ENCODE measurements at places on chromosomes 7 and 10.

DNA sequence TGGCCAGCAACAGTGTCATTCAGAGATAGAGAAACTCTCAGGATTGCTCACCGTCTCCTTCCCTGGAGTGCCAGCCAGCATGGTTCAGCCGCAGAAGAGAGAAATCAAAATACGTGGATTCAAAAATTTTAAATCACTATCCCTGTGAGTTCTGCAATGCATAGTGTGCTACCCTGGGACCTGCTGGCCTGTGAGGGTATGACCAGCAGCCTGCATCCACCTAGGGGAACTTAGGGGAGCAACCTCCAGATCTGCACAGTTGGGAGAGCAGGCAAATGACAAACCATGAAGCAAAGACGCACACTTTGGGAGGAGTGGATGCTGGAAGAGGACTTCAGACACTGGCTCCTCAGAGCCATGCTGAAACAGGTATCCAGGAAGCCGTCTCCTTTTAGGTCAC lies 639.3 kb downstream of the TNS3 start:
- DNase-seq = no peak
- no peak overlapping the region for H3K27ac ChIP-seq
- no peak overlapping the region for H3K4me3 ChIP-seq

DNA sequence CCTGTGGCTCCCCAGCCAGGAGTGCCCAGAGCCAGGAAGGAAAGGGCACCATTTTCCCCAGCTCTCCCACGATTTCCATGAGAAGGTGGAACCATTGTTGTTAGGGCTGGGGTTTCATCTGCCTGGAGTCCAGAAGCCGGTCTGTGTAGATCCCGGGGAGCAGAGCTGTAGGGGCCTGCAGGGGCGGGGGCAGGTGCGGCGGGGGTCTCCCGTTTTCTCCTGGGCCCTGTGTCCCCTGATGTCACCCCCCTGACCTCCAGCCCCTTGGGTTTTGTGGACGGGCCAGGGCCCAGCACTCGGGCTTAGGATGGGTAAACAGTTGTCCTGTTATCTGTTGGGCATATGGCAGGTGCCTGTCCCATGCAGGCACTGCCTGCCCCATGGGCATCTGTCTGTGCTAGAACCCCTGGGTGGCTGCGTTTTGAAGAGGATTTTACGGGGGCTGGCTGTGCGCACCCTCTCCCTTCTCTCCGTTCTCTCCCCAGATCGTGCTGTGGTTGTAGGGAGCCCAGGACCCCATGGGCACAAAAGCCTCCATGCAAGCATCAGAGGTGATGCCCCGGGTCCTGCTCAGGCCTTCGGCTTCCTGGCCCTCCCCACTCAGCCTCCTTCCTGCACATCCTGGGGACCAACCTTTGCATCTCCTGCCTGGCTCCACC lies 158.8 kb downstream of the WDR37 start:
- no peaks in the 10 kb centered on the region for H3K27me3 ChIP-seq
- no peak for DNase-seq
- no peaks in the 10 kb centered on the region for H3K36me3 ChIP-seq
- no peak overlapping the region for H3K27ac ChIP-seq
- no peaks in the 10 kb centered on the region for H3K4me1 ChIP-seq

- H3K4me1 ChIP-seq = peaks cover 10% of the 10 kb centered on the region
- H3K4me3 ChIP-seq = peak overlapping the region; percentile 50
- H3K27me3 ChIP-seq = peaks cover 5% of the 10 kb centered on the region
- H3K27ac ChIP-seq = peak overlapping the region; percentile 49
- H3K36me3 ChIP-seq = peaks cover 5% of the 10 kb centered on the region
Observed at GRCh38 chr7:143987513-143987912, 12.6 kb upstream of the OR6B1 start.

DNA sequence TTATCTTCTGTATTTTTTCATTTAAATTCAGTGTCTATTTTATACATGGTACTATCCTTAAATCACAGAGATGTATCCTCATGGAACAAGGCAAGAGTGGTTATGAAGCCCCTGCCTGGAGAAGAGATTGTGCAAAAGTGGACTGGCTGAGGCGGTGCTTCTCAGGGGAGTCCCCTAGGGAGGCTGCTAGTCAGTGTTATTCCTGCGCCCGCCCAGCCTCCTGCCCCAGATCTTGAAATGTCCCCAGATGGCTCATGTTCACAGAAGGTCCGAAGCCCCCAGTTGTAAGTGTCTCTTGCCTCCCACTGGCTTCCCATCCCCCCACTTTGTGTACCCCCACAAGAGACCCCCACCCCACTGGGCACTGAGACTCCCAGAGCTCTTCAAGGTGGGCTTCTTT lies 366.9 kb downstream of the TNS3 start:
- H3K4me1 ChIP-seq = peaks cover 21% of the 10 kb centered on the region
- DNase-seq = no peak
- H3K4me3 ChIP-seq = no peak overlapping the region
- no peak overlapping the region for H3K27ac ChIP-seq
- H3K36me3 ChIP-seq = no peaks in the 10 kb centered on the region

- H3K4me3 ChIP-seq = no peak overlapping the region
- DNase-seq = no peak
- H3K4me1 ChIP-seq = peaks cover 2% of the 10 kb centered on the region
Observed at GRCh38 chr7:131554880-131555516, 1.4 kb downstream of the PODXL start.

GRCh38 chr10:29136411-29136810 lies 152.5 kb upstream of the LYZL1 start:
- H3K27me3 ChIP-seq = peaks cover 21% of the 10 kb centered on the region
- no peaks in the 10 kb centered on the region for H3K4me1 ChIP-seq
- DNase-seq = no peak

DNA sequence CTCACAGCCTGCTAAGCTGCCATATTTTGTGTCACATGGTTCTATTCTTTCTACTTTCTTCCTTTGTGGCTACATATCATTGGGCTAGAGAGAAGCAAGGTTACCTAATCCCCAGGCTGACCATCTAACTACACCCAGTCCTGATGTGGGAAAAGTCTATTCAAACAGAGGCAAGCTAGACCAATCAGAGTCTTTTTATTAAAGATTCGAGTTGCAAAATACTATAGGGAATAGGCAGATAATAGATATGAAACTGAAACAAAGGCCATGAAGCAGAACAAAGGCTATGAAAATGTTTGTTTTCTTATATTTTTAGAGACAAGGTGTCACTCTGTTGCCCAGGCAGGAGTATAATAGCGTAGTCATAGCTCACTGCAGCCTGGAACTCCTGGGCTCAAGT lies 36.7 kb downstream of the MTERF1 start:
- H3K4me1 ChIP-seq = no peaks in the 10 kb centered on the region
- H3K4me3 ChIP-seq = no peak overlapping the region
- no peak for DNase-seq

GRCh38 chr7:55963584-55964168 lies 709 bp upstream of the NIPSNAP2 start:
- no peaks in the 10 kb centered on the region for H3K27me3 ChIP-seq
- H3K36me3 ChIP-seq = peaks cover 3% of the 10 kb centered on the region
- H3K4me1 ChIP-seq = peaks cover 18% of the 10 kb centered on the region
- H3K27ac ChIP-seq = peak overlapping the region; percentile 80

GRCh38 chr7:46210467-46210866 lies 289.4 kb upstream of the IGFBP3 start:
- no peak overlapping the region for H3K27ac ChIP-seq
- H3K4me3 ChIP-seq = no peak overlapping the region
- DNase-seq = no peak

DNA sequence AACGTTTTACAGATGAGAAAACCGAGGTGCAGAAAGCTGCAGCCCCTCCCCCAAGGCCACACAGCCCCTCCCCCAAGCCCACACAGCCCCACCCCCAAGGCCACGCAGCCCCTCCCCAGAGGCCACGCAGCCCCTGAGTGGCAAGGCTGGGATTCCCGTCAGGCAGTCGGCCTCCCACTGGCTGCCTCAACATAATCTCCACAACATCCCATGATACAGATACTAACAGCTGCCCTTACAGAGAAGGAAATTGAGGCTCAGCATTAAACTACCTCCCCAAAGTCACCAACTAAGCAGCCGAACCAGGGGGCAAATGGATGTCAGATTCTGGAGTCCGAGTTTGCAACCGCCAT lies 15.9 kb downstream of the SH3PXD2A start:
- H3K4me3 ChIP-seq = no peak overlapping the region
- no peak overlapping the region for H3K27ac ChIP-seq
- peaks cover 2% of the 10 kb centered on the region for H3K27me3 ChIP-seq
- no peaks in the 10 kb centered on the region for H3K4me1 ChIP-seq

DNA sequence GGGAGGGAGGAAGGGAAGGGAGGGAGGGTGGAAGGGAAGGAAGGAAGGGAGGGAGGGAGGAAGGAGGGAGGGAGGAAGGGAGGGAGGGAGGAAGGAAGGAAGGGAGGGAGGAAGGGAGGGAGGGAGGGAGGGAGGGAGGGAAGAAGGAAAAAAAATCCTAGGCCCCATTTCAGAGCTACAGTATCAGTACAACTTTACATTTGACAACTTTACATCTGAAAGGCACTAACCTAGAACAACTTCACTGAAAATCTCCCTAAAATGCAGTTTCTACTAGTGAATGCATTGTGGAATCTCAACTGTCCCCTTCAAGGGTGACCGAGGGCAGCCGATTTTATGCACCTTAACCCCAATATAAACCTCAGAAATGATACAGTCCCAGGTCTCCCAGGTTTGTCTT lies 259.8 kb upstream of the GALNT17 start:
- H3K36me3 ChIP-seq = no peaks in the 10 kb centered on the region
- H3K4me1 ChIP-seq = no peaks in the 10 kb centered on the region
- H3K27me3 ChIP-seq = no peaks in the 10 kb centered on the region
- H3K27ac ChIP-seq = no peak overlapping the region
- no peak for DNase-seq

DNA sequence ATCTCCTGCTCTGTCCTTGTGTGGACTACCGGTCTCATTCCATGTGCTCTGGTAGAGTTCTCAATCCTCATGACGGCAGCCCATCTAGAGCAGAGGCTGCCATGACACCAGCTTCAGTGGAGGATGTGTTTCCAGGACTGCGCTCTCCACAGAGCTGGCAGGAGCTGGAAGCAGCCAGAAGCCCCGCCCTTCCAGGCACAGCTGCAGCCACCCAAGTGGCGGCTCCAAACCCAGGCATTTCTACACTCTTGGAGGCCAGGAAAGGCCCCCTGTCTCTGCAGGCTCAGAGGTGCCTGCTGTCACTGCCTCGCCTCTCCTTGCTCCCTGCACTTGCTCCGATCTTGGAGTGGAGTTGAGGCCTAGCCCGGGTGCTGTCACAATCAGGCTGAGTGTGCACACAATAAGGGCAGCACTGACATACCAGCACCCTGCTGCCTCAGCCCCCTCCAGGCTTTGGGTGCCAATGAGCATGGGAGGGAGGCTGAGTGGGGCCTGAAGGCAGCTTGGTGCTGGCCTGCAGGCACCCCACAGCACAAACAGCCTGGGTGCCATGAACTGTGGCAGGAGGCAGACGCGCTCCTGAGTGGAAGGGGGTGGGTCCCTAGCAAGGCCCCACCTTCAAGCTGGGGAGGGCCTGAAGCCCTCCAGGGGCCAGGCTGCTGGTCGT lies 122.1 kb downstream of the LRRN3 start:
- DNase-seq = no peak
- no peak overlapping the region for H3K4me3 ChIP-seq
- H3K36me3 ChIP-seq = peaks cover 6% of the 10 kb centered on the region
- no peak overlapping the region for H3K27ac ChIP-seq
- no peaks in the 10 kb centered on the region for H3K4me1 ChIP-seq

DNA sequence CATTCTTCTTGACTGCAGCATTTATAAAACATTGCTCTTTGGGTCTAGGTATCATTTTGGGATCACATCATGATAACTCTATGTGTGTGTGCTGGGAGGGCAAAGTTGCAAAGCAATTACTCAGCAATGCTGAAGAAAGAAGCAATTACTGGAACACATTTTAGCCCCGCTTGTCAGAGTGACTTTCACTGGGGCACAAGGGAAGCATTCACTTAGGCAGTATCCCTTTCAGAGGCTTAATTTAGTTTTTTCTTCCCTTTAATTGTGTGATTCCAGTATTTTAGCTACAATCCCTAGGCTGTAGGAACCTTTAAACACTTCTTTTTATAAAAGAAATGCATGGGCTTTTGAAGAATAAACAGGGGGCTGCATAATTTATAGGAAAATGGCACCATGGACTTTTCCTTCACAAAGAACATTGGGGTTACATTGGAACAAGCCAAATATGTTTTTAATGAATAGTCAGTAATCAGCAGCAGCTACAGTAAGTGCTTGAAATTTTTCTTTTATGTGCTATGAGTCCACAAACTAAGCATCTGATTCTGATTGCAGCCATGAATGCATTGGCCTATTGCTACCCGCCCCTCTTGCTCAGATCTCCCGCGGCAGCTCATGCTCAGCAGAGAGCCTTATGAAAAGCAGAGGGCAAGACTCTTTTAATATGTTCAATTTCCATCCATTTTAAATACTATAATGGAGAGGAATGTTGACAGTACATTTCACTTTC lies 51.2 kb upstream of the NXPH1 start:
- peaks cover 2% of the 10 kb centered on the region for H3K27me3 ChIP-seq
- DNase-seq = no peak
- H3K27ac ChIP-seq = no peak overlapping the region
- H3K36me3 ChIP-seq = no peaks in the 10 kb centered on the region

DNA sequence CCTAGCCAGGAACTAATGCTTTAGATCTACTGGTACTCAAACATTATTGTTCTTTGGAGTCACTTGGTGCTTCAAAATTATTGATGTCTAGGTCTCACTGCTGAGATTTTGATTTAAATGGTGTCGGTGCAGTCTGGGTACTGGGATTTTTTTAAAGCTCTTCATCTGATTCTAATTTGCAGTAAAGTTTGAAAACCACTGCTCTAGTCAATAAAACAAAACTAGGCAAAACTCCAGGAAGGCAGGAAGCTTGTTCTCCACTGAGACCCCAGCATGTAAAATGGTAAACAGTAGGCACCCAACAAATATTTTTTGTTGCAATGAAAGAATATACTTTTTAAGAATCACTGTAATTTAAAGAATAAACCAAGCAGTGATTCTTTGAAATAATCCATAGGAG lies 49.7 kb downstream of the ADD3 start:
- H3K27ac ChIP-seq = peak overlapping the region; percentile 40
- DNase-seq = no peak
- no peaks in the 10 kb centered on the region for H3K27me3 ChIP-seq
- H3K4me1 ChIP-seq = peaks cover 47% of the 10 kb centered on the region
- H3K4me3 ChIP-seq = peak overlapping the region; percentile 47
- H3K36me3 ChIP-seq = peaks cover 13% of the 10 kb centered on the region

- DNase-seq = no peak
- H3K4me1 ChIP-seq = no peaks in the 10 kb centered on the region
- no peaks in the 10 kb centered on the region for H3K27me3 ChIP-seq
- no peak overlapping the region for H3K27ac ChIP-seq
- no peaks in the 10 kb centered on the region for H3K36me3 ChIP-seq
Observed at GRCh38 chr7:42392826-42393225, 155.8 kb upstream of the GLI3 start.

DNA sequence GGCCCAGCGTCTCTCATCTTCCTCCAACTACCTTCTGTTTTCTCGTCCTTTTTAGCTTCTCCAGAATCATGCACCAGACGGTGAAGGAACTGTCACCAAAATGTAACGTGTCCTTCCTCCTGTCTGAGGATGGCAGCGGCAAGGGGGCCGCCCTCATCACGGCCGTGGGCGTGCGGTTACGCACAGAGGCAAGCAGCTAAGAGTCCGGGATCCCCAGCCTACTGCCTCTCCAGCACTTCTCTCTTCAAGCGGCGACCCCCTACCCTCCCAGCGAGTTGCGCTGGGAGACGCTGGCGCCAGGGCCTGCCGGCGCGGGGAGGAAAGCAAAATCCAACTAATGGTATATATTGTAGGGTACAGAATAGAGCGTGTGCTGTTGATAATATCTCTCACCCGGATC lies 15.8 kb downstream of the TACR2 start:
- no peak for DNase-seq
- no peaks in the 10 kb centered on the region for H3K4me1 ChIP-seq
- H3K4me3 ChIP-seq = no peak overlapping the region
- H3K27ac ChIP-seq = no peak overlapping the region
